ENCODE measurements at places on chromosomes 5 and 9. TPM values are rescaled to one million over a fixed set of nuclear protein-coding genes. Genes with fewer than 3 reads are reported as not detected.

The HTR4 gene
- 0.07 TPM for total RNA-seq

The PCDHB14 gene
- total RNA-seq: 2.1 TPM

The CAMK4 gene
- 1.8 TPM for total RNA-seq

The NPR3 gene
- 43.4 TPM for total RNA-seq

The GNG10 gene
- 49.0 TPM for total RNA-seq

The HCN1 gene
- total RNA-seq: 0.03 TPM

The TSSK1B gene
- 0.46 TPM for total RNA-seq

The GM2A gene
- total RNA-seq: 38.9 TPM

The PAEP gene
- total RNA-seq: not detected

The DNAH5 gene
- 0.20 TPM for total RNA-seq

The CCNB1 gene
- 46.4 TPM for total RNA-seq

The LCN9 gene
- total RNA-seq: not detected

The BTNL3 gene
- total RNA-seq: not detected

The SPATA31C1 gene
- not detected for total RNA-seq

The LCN12 gene
- 0.20 TPM for total RNA-seq

The ADGRV1 gene
- total RNA-seq: 0.26 TPM

The HMCN2 gene
- total RNA-seq: 0.07 TPM

The PCDHGA7 gene
- 10.3 TPM for total RNA-seq

The CAMK2A gene
- 0.10 TPM for total RNA-seq

The F2RL2 gene
- 34.1 TPM for total RNA-seq
